NCI-H1417 treated with DMSO at 0.1 percent for 48 hours (cell line): ENCODE measurements at places on chromosomes 12 and 14.

GRCh38 chr12:89280833-89281538, 71.3 kb downstream of the DUSP6 start:
- no peak for DNase-seq

DNA sequence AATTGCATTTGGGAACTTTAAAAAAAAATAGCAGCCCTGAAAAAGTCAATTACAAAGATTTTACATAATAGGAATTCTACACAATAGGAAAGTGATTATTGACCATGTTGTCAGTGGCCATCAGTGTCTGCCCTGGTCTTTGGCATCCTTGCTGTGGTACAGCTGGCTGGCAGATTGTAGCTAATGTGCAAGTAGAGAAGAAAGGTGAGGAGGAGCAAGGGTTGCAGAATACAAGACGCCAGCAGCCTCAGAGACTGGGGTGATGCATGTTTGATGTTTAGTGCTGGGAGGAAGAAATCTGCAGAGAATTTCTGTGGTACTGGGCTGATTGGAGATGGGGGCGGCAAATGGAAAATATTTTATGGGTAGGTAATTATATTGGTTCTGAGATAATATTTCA, 322.9 kb downstream of the TMEM117 start:
- DNase-seq: no peak

DNA sequence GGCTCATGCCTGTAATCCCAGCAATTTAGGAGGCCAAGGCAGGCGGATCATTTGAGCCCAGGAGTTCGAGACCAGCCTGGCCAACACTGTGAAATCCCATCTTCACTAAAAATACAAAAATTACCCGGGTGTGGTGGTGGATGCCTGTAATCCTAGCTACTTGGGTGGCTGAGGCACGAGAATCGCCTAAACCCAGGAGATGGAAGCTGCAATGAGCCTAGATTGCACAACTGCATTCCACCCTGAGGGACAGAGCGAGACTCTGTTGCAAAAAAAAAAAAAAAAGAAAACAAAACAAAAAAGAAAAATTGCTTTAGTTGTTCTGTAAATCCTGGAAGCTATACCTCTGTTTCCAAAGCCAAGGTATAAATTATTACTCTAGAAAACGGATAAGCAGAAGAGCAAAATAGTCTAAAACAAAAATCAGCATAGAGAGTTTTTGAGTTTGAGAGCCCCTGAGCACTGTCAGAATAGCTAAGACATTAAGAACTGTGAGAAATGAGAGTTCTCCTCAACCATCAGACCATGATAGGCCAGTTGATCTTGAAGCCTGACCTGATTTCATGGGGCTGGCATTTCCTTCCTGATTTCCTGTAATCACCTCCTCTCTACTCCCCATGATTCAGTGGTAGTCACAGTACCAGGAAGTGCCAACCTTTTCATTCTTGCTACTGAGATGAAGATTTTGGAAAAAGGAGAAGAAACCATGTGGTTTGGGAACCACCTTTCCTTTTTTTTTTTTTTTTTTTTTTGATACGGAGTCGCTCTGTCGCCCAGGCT, 31.7 kb downstream of the ATP2A2 start:
- DNase-seq: no peak

DNA sequence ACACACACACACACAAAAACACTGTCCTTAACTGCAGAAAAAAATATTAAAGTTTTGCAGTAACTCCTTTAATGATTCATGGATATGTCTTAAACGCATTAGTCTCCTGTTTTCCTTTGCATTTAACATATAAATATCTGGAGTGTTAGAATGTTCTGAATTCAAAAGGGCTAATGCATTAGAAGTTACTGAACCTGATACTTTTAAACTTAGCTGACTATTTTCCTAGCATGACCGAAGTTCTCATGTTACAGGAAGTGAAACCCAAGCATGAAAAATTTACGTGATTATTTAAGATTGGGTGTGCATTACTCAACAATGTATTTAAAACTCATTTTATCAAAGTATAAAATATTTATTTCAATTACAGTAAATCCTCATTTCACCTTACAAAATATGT, 791.2 kb downstream of the FLRT2 start:
- no peak for DNase-seq

GRCh38 chr12:67155863-67156262, 113.3 kb upstream of the CAND1 start:
- DNase-seq: no peak

DNA sequence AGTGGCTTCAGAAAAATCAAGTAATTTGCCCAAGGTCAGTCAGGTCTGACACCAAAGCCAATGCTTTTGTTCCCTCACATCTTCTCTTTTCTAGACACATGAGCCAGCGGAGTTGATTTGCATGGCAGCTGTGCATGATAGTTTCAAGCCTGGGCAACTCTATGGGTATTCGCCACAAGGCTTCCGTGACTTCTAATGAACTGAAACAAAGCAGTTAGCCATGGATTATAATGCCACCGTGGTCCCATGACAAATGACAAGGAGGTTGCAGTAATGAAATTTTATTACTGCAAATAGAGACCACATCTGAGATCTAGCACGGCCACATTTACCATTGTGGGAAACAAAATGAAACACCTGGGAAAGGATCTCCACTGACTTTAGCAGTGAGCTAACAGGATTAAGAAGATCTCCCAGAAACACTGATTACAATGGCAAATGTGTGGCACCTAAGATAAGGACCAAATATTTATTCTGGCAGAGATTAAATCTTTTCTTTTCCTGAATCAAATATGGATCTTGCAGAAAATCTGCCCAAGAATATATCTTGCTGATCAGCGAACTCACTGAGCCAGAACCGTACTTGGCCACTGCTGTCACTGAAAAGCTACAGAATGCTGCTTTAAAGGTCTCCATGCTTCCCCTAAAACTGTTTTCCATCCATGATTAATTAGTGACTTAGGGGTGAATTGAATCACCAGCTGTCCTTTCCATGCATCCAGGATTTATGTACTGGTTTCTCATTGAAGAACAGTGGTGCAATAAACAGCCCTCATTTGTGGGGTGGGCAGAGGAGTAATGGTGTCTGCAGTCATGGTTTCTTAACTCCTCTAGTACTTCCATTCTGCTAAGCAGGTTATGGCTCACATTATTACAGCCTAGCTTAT, 551.0 kb downstream of the DIO2 start:
- no peak for DNase-seq

GRCh38 chr14:36363704-36364103, 43.3 kb upstream of the MBIP start:
- DNase-seq: no peak

- DNase-seq: no peak
These were observed 899 bp downstream of the TPCN1 start for GRCh38 chr12:113221997-113222729.

- no peak for DNase-seq
These were observed 16.0 kb downstream of the DBX2 start for GRCh38 chr12:45034861-45035265.

DNA sequence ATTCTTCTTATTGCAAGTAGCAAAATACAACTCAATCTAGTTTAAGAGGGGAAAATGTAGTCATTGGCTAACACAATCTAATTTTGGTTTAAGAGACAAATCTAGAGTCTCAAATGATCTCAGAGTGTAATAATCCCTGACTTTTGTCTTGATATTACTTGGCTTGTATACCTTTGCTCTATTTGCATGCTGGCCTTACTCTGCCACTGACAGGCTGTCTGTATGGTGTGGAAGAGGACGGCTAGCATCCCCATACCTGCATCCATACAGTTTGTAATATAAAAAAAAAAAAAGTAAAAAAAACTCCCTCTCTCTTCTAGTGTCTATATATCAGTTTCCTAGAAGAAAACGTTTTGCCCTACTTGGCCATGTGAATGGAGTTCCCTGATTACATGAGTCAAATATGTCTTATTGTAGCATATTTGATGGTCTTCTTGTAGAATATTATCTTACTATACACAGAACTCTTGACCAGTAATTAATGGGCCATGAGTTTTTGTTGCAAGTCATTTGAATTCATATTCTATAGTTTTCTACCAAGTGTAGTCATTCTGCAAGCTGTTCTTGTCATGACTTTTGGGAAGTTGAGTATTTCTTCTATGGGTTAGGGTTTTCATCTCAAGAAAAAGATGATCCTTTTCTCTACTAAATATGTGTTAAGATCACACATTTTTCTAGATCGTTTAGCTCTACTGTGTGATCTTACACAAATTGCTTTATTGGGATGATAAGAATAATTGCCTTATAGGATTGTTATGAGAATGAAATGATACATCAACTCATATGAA, 8.2 kb downstream of the HIF1A start:
- DNase-seq: no peak

DNA sequence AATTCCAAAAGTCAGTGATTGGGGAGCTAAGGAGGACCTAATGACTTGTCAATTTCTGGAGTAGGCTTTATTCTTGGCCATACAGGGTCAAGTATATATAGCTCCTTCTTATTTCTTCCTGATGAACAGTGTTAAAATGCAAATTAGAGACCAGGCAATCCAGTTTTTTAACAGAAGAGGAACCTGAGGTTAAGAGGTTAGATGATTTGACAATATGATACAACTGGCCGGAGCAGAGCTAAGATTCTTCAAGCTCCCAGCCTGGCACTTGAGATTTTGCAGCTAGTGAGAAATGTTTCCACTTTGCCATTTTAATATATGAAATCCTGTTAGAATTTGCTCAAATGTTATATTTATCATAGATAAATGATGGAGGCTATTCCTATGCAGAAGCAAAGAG, 204.0 kb downstream of the SSPN start:
- no peak for DNase-seq

DNA sequence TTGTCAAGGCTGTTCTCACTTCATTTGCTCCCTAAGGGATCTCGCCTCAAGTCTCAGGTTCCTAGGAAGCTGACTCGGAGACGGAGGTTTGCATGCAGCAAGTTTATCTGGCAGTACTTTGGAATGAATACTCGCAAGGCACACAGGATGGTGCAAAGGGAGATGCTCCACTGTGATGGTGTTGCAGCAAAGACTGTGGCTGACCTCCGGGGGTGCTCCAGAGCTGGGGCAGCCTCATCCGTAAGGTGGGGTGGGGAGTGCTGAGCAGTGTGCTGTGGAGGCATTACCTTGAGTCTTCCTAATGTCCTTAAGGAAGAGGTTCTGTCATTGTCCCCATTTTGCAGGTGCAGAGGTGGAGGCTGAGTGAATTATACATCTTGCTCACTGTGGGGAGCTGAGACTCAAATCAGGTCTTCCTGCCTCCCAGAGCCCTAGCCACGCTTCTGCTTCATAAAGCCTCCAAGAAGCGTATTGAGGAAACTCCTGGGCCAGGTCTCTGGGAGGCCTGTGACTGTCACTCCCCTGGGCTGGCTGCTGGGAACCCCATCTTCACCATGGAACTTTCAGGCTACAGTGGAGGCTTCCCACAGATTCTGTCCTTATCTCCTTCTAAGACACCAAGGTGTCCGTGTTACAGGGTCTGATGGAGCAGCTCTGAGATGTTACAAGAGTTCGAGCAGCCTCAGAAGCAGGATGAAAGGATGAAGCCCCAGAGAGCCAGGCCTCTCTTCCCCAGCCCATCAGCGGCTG, 39.5 kb downstream of the GALNT16 start:
- DNase-seq: no peak

- DNase-seq: no peak
These were observed 71.3 kb downstream of the EEA1 start for GRCh38 chr12:92857818-92858217.

GRCh38 chr14:94171208-94171607, 2.9 kb upstream of the PPP4R4 start:
- DNase-seq: no peak

DNA sequence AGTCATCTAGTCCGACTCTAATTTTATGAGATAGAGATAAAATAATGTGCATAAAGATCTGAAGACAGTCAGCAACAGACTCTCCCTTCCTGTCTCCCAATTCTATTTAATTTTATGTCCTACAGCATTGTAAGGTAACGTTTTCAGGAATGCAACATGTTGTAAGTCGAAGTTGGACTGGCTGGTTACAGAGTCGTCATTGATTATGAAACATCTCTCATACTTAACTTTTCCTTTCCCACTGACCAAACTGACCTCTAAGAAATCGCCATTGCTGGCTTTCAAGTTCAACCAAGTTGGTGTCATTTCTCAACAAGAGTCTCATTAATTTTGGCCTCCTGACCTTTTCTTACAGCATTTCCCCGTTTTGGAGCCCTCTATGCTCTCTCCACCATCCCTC, 4.9 kb upstream of the RIC8B start:
- no peak for DNase-seq

- no peak for DNase-seq
These were observed 38.3 kb upstream of the FAR2 start for GRCh38 chr12:29110506-29111442.

DNA sequence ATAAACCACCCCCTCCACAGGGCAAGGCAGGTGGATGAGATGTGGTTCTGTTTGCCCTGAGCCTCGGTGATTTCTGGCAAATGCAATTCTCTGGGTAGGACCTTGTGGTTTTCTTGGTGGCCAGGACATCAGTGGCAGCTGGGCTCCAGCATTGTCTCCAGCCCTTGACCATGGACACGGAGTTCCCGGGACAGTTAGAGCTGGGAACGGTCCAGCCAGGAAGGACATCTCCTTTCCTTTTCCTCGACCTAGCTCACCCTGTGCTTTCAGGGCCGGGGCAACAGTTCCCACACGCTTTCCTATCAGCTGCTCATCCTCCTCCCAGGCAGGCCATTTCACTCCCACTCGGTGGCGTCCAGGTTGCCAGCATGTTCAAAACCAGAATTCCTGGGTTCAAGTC, 9.2 kb downstream of the SERPINA4 start:
- no peak for DNase-seq

DNA sequence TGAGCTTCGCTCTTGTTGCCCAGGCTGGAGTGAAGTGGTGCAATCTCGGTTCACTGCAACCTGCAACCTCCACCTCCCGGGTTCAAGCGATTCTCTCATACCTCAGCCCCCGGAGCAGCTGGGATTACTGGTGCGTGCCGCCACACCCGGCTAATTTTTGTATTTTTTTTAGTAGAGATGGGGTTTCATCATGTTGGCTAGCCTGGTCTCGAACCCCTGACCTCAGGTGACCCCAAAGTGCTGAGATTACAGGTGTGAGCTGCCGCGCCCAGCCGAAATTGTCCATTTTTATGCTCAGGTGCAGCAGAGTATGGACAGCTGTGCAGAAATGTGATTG, 19.2 kb upstream of the CYP46A1 start:
- no peak for DNase-seq

DNA sequence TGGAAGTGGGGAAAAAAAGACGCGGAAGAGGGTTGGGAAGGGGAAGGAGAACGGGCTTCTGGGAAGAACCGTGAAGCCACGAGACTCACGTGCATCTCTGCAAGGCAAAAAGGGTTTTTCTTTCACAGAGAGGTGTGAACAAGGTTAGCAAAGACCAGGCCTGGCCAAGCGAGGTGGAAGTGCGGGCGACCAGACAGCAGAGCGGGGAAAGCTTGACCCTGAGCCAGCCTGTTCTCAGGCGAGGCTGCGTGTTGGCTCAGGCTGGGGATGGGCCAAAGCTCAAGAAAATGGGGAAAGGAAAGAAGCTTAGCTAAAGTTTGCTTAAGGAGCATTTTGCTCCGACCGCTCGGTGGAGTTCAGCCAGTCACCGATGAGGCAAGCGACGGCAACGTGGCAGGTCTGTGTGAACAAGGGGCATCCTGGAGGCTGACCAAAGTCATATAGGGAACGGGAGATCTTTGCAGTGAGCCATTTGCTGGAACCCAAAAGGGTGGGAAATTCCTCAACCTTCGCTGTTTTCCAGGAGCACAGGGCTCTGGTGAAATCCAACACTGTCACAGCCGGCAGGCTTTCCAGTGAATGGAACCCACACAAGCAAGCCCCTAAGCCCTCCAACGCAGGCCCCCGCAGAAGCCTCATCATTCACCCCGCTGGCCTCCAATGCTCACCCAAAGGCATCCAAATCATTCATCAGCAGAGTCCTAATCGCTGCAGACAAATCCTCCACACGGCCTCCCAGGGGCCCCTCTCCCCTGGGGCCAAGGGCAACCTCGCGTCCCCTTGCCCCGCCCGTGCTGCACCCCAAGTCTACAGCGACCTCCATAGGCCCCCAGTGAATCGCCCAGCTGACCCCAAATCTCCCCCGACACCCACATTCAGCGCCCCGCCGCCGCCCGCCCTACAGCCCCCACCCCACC, 754 bp downstream of the ZNF605 start:
- DNase-seq: no peak
